ENCODE measurements at places on chromosomes 6 and 20.

GRCh38 chr6:63372951-63373533, 53.3 kb upstream of the LGSN start:
- DNase-seq, result no peak

DNA sequence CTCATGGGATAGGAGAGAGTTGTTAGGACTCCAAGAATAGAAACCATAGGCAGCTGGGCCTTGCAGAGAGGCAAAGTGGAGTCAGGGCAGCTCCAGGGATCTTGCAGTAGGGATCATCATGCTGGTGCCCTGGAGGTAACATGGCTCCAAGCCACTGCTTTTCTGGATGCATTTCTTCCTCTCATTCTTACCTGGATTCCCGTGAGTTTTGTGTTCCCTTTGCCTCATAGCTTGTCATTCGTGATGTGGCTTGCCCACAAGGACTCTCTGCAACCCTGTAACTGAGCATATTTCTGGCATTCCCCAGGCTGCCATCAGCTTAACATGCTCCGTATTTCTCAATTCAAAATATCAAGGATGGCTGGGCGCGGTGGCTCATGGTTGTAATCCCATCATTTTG, 5.3 kb downstream of the NHLRC1 start:
- DNase-seq, result no peak

DNA sequence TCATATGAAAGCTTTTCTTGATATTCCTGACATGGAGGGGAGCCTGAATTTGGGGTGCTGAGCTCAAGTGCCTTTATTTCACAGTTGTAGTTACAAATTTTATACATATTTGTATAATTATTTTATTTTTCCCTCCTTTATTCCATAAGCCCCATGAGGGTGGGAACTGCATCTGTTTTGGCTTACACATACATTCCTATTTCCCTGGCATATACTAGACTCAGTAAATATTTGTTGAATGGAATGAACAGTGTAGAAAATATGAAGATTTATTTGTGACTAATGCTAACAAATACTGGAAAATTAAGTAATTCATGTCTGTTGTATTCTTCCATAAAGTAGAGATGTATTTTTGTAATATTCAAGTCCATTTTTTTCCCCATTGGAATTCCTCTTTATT, 127.1 kb downstream of the MYO6 start:
- DNase-seq, result no peak

DNA sequence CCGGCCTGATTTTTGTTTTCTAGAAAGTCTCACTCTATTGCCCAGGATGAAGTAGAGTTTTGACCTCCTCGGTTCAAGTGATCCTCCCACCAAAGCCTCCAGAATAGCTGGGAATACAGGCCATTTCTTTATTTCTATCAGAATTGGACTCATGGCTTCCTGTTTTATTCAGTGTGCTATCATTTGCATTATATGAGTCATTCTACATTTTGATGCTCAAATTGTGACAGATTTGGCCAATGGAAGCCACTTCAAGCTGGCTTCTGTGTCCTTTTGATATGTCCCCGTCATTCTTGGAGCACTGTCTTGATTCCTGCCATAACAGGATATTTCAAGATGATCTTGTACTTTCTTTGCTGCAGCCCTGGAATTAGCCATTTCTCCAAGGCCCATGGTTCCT, 75.1 kb downstream of the CNBD2 start:
- no peak for DNase-seq

DNA sequence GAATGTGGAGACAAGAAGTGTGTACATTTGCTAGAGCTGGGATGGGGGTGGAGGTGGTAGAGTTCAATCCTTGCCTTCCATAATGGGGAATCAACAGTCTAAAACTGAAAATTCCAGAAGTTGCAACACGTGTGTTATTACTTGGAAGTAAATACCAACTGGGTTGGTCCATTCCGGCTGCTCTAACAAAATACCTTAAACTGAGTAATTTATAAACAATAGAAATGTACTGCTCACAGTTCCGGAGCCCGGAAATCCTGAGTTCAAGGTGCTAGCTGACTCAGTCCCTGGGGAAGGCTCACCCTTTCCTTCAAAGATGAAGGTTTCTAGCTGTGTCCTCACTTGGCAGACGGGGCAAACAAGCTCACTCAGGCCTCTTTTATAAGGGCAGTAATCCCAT, 59.0 kb downstream of the RIN2 start:
- DNase-seq, result peak; percentile 61

DNA sequence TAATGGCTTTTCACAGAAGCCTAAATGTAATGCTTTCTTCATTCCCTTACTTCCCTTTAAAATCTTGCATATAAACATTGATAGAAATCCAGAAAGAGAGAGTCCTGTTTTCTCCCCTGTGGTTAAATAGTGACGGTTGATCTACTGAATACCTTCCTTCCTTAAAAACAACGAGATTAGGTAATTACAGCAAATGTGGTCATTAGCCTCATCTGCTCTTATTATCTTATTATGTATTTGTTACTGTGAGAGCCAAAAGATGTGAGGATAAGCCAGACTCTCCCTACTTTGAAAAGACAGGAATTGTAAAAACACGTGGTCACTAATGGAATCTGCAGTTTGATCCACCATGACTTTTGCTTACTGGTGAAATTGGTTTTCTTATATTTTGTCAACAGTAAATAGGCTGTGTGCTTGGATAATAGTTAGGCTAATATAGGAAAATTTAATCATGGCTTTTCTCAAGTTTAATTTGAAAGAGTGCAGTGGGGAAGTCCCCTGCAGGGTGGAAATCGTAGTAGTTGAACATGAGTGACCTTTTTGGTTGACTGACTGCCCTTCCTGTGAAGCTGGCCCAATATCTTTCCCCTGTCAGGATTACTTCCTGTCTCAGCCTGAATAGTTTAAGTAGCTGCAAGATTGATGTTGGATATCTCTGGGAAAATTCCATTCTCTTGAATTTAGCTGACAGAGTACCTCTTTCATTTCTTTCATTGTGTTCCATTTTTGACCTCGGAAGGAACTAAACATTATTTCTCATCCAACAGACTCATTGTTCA, 62.8 kb downstream of the JARID2 start:
- peak; percentile 38 for DNase-seq

DNA sequence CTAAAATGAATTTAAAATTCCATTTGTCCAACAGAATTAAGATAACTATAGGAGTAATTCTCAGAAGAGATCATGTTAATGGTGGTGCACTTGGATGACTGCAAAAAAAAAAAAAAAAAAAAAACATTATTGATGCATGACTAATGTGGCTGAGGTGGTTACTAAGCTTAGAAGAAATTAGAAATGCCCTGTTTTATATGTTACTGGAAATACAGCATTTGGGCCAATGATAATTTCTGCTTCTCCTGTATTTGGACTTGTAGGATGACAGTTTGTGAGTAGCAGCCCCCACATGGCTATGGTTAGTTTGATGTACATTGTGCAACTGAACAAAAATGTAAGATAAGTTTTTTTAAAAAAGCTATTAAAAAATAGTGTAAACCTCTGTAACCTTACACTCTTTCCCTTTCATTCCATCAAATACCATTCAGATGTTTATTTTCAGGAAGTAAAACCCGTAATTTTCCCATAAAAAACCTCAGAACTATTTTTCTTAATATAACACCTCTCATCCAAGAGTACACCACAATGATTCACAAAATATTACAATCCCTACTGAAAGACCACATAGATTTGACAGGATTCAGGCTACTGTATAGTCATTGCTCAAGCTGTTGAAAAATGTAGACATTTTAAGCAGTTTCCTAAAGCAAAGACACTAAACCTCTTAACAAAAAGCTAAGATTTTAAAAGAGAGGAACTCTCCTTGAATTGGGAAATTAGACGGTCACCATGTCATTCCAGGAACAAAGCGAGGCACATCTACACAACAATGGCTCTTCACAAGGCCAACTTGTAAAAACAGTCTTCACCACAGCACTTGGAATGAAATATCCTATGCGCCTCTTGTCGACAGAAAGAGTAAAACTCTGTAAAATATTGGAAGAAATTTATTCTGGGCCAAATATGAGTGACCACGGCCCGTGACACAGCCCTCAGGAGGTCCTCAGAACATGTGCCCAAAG, 83.0 kb downstream of the WDR27 start:
- DNase-seq, result peak; percentile 95

DNA sequence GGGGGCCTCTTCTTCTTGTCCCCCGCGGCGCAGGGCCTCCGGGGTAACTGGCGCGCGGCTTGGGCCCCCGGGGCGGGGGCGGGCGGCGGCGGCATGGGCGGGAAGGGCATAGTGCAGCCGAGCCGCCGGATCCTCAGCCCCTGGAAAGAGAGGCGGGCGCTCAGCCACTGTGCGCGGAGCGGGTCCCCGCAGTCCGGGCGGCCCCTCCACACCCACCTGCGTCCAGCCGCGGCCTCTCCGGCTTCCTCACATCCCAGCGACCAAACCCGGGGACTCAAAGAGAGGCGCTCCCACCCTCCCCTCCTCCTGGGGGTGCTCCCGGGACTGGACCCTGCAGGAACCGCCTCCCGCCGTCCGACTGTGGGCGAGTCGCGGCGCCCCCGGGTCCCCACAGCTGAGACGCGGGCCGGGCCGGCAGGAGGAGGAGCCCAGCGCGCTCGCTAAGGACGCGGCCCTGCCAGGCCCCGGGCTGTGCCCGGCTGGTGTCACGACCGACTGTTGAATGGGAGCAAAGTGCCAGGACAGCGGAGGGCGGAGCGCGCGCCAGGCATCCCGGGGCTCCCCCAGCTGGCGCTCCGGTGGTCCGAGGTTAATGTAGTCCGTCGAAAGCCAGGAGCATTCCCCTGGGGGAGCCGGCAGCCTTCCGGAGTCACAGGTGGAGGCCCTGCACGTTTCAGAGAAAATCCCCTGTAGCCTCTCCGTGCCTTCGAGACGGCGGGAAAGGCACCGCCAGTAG, at the start of gene PRR18:
Gene PRR18 (minus strand): TSS at position 360 of the 736 bp plus-strand sequence. CDS start 250 bp downstream, at position 110.
- no peak for DNase-seq

- no peak for DNase-seq
Measured at GRCh38 chr6:12249541-12250382, 40.4 kb upstream of the EDN1 start.

- DNase-seq, result no peak
Measured at GRCh38 chr20:58650181-58650775, 805 bp upstream of the STX16 start.

DNA sequence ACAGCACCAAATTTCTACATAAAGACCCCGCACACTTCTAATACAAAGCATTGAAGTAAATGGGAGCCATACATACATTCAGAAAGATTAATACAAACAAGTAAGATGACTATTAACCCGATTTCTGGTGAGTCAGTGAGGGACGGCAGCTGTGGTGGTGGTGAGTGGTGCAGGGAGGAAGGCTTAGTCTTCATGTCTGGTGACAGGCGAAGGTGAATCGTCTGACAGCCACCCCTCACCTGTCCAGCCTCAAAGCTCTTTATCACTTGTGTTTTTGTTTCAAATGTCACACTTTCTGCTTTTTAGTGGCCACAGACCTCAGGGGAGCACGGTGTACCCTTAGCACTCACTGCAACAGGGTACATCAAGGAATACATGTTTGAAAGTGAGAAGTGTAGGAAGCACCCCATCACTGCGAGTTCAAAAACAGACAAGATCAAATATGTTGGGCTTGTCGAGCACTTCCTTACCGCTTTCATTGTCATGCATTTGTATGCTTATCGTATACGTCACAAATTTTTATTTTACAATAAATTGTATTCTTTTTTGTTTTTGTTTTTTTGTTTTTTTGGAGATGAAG, 63.5 kb downstream of the IRF4 start:
- no peak for DNase-seq

DNA sequence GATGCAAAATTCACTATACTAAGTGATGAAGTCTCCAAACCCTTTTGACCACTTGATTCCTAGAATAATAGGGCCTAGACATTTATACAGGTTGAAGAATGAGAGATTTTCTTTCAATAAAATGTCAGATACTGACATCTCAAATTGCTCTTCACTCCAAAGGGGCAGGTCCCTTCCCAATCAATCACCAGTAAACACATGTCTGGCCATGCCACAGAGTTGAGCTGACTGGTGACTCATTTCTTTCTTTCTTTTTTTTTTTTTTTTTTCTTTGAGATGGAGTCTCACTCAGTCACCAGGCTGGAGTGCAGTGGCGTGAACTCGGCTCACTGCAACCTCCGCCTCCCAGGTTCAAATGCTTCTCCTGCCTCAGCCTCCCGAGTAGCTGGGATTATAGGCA, 388.6 kb upstream of the BTBD3 start:
- DNase-seq, result no peak

GRCh38 chr6:26570027-26570809, 26.5 kb upstream of the ABT1 start:
- no peak for DNase-seq

DNA sequence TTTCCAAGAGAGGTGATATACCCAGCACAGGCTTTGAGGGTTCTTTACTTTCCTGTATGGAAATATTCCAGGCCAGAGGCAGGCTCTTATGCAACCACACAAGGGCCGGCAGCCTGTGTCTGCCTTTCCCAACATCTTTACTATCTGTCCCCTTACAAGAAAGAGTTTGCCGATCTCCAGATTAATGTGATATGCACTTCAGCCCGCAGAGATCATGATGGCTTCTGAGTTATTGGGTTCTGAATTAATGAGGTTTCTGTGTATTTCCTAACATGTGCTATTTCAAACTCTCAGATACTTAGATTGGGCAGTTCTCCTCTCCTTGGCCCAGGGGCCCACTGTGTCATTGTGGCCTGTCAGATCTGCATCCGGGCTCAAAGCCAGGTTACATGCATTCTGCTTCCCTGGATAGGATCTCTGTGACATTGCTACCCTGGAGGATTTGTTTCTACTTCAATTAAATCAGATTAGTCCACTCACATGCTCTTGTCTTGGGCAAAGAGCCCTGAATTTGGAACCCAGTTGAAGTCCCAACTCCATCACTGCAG, 56.6 kb downstream of the TGM2 start:
- DNase-seq, result no peak

Measured in fibroblast of skin of back (primary cell).